Stimulated activated CD8-positive, alpha-beta memory T cell treated with anti-CD3 and anti-CD28 coated beads, Interleukin-4, amount 100 ng/mL, for 1 hour (primary cell): ENCODE measurements at places on chromosomes 13 and 19.
A peak's percentile ranks its signal among the peaks of the same experiment; 100 is the strongest.

DNA sequence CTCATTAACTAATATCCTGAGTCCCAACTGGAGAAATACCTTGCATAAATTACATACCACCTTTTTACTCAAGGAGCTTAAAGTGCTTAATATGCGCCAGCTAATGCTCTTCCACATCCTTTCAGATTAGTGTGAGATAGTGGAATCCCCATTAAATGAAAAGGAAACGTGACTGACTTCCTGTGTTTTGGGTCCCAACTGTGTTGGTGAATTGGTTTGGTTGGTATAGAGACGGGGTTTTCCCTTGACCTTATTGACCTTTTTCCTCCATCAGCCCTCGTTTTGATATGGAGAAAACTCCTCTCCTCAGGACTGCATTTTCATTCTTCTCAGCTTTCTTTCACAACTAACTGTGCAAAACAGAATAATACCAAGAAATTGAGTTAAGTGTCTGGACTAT, 163.5 kb downstream of the PAN3 start:
- no peak for DNase-seq

DNA sequence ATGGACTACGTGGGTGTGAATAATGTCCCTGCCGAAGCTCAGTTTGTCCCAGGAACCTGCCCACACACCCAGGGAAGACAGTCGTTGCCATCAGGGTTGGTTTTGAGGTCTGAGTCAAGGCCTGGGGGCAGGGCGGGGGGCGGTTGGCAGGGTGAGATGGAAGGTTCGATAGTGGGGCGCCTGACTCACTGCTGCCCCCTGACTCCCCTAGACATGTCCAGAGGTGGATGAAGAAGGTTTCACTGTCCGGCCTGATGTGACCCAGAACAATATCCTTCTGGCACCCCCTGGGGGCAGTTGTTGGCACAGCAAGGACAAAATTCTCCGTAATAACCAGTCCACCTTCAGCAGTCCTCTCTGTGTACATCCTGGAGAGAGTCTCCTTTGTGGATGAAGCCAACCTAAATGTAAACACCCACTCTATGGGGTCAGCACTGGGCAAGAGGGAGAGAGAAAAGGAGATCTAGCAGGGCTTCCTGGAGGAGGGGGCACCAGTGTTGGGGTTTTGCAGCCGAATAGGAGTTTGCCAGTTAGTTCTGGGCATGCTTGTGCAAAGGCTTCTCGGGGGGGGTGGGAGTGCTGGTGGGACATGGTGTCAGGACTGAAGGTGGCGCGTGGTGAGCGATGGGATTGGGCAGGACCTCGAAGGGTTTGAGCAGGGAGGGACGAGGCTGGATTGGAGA, 19.6 kb upstream of the B3GNT3 start:
- DNase-seq = no peak

GRCh38 chr19:40621966-40622772, 21.0 kb downstream of the LTBP4 start:
- DNase-seq = no peak

GRCh38 chr19:18519962-18520847, 1.7 kb downstream of the ELL start:
- DNase-seq = peak; percentile 30

GRCh38 chr13:46389457-46390451, 2.7 kb upstream of the RUBCNL start:
- no peak for DNase-seq
